Fibroblast of skin of right quadriceps (primary cell): ENCODE measurements at places on chromosomes 2 and 18.

GRCh38 chr2:118112771-118113334, 24.6 kb downstream of the INSIG2 start:
- peak; percentile 84 for DNase-seq

DNA sequence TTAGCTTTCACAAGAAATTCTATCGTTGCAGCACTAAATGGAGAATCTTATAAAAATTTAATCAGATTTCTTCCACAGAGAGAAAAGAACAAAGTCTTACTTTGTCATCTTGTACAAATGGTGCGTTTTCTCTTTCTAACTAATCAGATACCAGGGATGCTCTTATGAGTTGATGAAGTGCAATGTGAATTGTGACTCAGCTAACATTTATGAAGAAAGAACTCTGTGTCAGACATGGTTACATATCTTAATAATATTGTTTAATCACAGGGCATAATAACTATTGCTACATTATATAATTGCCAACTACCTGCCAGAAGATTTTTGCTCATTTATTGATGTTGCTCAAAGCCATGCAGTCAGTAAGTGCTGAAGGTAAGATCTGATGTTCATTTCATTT, 465.0 kb downstream of the CCDC85A start:
- DNase-seq, result no peak

DNA sequence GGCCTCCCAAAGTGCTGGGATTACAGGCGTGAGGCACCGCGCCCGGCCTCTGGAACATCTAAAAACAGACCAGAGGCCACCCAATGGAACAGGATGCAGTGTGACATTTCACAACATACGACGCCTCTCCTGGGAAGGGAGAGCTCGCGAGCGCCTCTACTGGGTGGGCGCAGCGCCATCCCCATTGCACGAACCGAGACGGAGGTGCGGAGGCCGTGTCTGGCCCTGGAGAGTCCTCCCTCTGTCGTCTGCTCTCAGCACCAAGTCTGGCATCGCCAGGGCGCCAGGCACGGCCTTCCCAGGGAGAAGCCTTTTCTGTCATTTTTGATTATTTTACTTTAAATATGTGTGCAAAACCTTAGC, 9.4 kb upstream of the GBX2 start:
- DNase-seq, result peak; percentile 54

DNA sequence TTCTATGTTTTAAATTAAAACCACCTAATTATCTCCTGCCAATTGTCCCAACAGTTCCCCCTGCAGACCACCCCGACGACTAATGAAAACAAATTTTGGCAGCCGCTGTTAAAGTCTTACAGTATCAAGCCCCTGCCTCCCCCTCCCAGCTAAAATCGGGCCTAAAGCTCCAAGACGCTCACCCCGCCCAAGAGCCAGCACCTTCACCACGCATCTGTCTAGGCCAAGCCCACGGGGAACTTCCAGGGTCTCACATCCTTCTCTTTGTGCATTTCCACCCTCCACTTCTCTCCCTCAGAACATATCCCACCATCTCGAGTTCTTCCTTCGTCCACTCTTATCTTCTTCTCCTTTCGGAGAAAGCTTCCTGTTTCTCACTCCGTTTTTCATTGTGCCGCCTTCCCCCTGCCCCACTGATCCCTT, 445 bp downstream of the PRPF40A start:
- DNase-seq, result no peak

GRCh38 chr18:8834881-8835280, 129.5 kb downstream of the MTCL1 start:
- no peak for DNase-seq

GRCh38 chr2:196331851-196332250, 160.5 kb upstream of the STK17B start:
- DNase-seq, result peak; percentile 58

- DNase-seq, result no peak
Observed at GRCh38 chr2:138649571-138649970, 130.6 kb downstream of the NXPH2 start.
